ENCODE measurements at places on chromosomes 5 and 9.

- no peak for DNase-seq
Observed at GRCh38 chr5:140524003-140524402, 23.5 kb upstream of the EIF4EBP3 start.

GRCh38 chr9:93673021-93673838, 96.8 kb downstream of the PHF2 start:
- DNase-seq: no peak

GRCh38 chr9:77945798-77946197, 85.8 kb downstream of the GNAQ start:
- DNase-seq: no peak

GRCh38 chr5:10381803-10382202, 28.3 kb downstream of the MARCHF6 start:
- no peak for DNase-seq

DNA sequence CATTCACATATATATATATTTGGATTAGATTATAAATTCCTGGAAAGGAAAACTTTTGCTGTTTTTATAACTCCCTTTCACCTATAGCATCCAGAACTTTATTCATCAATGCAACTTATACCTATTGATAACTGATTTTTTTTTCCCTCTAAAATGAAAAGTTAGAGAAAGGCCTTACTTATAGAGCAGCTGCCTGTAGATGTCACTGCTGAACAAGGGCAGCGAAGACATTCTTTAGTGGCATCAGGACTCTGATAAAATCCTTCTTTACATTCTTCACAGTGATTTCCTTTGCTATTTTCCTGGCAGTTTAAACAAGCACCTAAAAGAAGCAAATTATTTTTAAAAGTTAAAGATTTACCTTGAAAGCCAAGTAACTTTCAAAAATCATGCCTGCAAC, 32.3 kb upstream of the CDK5RAP2 start:
- no peak for DNase-seq

DNA sequence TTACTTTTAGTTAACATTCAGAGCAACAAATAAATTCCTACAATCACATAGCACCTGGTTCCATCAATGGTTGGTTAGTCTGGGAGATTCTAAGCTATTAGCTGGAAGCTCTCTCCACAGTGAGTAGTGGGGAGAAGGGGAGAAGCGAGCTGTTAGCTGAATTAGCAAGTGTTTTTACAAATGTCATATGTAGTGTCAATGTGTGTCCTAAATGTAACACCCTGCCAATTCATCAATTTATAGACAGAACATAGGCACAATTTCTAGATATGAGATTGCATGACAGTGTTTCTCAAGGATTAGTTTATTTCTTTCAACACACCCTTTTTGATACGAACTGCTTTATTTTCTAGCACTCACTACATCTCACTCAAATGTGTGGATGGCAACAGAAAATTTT, 349.0 kb downstream of the PDE4D start:
- no peak for DNase-seq
